NCI-H460 (cell line): ENCODE measurements at places on chromosomes 1 and 21.
A peak's percentile ranks its signal among the peaks of the same experiment; 100 is the strongest.

DNA sequence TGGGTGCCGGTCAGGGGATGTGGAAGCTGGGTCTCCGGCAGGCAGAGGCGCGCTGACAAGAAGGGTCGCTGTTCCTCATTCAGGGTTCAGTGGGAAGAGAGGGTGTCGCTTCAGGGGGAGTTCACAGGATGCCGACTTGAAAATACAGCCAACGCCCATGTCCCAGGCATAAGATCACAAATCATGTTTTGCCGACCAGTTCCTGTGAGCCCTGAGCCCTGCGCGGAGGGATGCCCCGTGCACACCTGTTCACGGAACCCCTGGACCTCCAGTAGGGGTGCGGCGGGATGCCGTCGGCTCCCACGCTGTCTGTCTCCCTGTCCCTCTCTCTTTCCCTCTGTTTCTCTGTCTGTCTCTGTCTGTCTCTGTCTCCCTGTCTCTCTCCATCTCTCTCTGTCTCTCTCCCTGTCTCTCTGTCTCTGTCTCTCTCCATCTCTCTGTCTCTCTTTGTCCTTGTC is 26.8 kb downstream of the TP73 start:
- DNase-seq: no peak

DNA sequence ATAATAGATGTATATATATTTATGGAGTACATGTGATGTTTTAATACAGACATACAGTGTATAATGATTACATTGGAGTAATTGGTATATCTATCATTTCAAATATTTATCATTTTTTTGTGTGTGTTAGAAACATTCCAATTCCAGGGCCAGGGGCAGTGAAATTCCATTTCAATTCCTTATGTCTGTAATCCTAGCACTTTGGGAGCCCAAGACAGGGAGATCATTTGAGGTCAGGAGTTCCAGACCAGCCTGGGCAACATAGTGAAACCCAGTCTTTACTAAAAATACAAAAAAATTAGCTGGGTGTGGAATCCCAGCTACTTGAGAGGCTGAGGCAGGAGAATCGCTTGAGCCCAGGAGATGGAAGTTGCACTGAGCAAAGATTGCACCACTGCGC is 30.4 kb upstream of the PDC start:
- DNase-seq: no peak

- no peak for DNase-seq
Measured at GRCh38 chr1:32754317-32755097, 51.9 kb upstream of the SYNC start.

- DNase-seq: peak; percentile 81
Measured at GRCh38 chr1:75724472-75725022, at the start of gene ACADM. Gene ACADM (plus strand): TSS chr1:75724709. CDS start chr1:75724788, 79 bp downstream.

DNA sequence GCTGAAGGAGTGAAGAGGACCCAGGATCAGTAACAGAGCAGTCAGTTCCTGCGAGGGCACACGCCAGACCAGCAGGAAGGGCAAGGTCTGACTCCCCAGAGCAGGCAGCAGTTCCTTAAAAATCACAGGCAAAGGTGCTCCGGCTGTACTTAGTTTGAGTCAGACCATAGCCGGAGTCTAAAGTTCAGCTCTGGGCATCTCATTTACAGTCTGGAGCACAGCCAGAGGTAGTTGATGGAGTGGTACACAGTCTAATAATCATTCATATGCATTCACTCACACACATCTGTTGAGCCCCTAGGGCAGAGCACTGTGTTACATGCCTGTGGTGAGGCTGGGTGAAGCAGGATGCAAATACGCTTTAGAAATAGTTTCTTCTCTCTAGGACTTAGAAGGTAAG is 7.3 kb upstream of the AMIGO1 start:
- DNase-seq: no peak

- no peak for DNase-seq
Measured at GRCh38 chr1:154791292-154792166, 78.6 kb downstream of the KCNN3 start.

GRCh38 chr1:207628776-207629175 is 16.2 kb upstream of the CR1L start:
- no peak for DNase-seq

DNA sequence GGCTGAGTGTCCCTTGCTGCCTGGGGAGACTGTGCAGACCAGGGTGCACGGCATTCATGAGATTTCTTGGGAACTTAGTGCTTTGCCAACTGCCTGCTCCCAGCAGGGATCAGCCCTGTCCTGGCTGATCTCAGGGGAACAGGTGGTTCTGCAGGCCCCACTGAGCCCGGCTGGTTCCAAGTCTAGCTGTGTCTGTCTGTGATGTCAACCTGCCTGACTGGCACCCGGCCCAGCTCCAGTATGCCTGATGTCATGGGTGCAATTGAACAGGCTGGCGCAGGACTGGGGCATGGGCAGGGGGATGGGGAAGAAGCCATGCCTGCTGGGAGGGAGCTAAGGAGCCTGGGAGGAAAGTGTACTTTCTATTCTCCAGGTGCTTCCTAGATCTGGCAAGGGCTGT is 227.1 kb downstream of the GRIK3 start:
- DNase-seq: no peak

- no peak for DNase-seq
Measured at GRCh38 chr1:110443451-110443850, 7.5 kb upstream of the PROK1 start.

DNA sequence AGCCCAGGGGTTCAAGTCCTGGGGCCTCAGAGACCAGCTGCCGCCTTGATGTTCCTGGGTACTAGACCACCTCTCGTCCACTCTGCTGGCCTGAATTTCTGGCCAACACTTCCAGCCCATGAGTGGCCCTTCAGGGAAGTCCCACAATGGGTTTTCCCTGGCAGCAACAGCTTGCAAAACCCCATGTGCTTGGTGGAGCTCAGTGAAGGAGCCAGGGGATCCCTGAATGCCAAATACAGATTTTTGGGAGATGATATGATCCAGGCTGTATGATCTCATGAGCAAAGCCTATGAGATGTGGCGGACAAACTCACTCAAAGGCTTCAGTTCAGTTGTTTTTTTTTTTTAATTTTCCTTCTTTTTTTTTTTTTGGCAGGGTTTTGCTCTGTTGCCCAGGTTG is 9.6 kb upstream of the RASSF5 start:
- DNase-seq: no peak

GRCh38 chr1:206897175-206897574 is at the start of gene IL24:
Gene IL24 (plus strand): TSS chr1:206897443. CDS start chr1:206897833, 390 bp downstream.
- DNase-seq: no peak

GRCh38 chr21:29121759-29122158 is 8.7 kb upstream of the MAP3K7CL start:
- no peak for DNase-seq

GRCh38 chr1:40197656-40198055 is 36.5 kb downstream of the RLF start:
- no peak for DNase-seq

DNA sequence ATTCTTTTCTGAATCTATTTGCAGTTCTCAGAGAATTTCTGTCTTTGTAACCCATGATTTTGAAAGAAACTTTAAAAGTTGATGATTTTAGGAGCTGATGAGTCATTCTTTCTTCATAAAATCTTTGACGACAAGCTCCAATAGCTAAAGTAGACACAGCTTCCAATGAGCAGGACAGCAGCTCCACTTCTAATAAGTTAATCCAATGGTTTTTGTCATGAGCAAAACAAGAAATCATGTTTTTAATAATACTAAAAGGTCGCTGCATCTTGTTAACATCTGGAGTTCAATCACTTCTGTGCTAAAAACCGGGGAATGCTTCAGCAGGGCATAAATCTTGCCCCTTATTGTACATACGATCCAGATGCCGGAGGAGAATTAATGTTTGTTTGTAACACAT is 48.9 kb upstream of the GORAB start:
- DNase-seq: no peak

DNA sequence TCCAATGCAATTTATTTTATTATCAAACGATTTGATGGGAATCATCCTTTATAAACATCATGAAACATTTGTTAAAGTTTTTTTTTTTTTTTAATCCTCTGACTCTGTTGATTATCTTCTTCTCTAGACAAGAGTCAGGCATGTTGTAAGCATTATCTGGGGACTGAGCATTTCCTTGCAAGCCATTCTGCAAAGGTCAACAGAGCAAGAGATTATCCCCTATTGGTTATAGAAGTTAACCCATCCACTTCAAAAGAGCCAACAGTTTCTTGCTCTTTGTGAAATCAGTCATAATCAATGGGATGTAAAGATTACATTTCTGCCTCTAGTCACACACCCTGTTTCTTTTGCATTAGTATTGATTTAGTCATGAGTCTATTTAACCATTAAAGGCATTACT is 368.8 kb upstream of the ADGRL4 start:
- no peak for DNase-seq
